ENCODE measurements at places on chromosomes 7 and 10.
A peak's percentile ranks its signal among the peaks of the same experiment; 100 is the strongest.

DNA sequence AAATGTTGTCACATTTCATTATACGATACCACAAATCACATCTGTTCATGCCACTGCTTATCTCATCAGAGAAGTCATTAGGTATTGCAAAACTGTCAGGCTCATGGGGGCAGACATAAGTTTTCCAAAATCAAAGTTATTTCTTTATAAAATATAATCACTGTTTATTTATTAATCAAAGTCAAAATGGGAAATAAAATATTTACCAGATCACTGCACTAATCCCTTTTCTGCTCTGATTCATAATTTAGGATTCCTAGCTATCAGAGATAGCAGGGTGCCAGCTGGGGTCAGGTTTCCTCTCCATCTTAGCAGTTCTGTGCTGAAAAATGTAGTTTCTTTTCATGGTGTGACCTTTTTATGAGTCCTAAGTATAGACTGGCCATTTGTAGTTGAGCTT lies 117.7 kb upstream of the LANCL2 start:
- DNase-seq = no peak

DNA sequence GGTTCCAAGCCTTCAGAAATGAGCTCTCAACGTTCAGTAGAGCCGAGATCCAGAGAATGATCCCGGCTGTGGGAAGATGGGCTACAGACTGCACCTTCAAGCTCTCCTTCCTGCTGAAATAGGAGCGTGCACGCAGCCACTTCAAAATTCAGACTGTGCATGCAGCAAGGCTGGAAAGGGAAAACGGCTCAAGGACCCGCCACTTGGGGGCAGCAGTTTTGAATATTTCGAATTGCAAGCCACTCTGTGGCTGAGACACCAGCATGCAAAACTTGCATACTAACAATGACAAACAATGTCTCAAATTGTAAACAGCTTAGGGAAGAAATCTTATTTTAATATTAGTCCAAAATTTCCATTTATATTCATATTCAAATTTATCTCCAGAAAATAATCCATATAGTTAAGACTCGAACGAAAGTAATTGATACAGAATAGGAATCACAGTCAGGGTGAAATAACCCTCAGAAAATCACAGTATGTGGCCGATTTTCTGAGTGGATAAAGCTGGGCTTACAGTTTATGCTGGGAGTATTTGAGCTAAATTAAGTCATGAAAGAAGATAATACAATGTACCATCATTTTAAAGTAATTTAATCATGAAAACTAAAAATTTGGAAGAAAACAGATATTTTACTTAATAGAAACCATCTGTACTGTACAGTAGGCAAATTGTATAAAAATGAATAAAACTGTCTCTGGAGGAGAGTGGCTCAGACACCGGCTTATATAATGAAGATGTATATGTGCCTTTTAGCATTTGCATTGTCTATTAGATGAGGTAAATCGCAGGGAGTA lies 137.9 kb upstream of the MKI67 start:
- DNase-seq = peak; percentile 23

DNA sequence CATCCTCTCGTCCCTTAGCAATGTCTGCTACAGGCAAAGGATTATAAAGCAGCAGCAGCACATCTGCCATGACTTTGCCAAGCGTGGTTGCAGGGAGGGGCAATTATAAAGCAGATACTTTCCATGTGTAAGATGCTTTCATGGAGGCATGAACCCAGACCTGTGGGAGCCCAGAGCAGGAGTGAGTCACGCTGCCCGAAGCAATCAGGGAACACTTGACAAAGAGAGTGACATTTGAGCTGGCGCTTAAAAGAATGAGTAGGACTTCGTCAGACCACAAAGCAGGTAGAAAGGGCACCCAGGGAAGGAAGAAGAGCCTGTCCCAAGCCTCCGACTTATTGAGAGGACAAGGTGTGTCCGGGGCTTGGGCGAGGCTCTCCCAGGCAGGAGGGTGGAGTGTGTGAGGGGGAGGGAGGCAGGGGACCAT lies 147.2 kb downstream of the MYOF start:
- no peak for DNase-seq

GRCh38 chr7:33596686-33597085 lies 308.7 kb upstream of the BMPER start:
- DNase-seq = no peak

GRCh38 chr10:14569274-14570060 lies 205.2 kb downstream of the FAM107B start:
- no peak for DNase-seq
